ENCODE measurements at places on chromosomes 1 and 21.

DNA sequence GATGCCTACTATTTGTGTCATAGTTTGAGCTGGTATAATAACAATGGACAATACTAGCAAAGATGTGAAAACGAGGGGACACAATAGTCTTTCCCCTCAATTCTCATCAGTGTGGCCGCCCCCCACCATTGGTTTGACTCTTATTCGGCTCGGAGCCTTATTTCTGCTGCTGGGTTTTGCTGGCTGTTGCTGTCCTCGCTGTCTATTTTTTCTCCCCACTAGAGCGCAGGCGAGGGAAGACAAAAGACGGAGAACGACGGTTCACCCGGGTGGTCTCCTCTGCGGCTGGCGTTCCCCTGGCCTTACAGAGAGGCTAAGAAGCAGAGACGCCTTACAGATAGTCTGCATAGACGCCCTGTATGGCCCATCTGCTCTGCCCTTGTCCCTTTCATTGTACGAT lies 19.4 kb downstream of the CLIC6 start:
- DNase-seq: no peak

DNA sequence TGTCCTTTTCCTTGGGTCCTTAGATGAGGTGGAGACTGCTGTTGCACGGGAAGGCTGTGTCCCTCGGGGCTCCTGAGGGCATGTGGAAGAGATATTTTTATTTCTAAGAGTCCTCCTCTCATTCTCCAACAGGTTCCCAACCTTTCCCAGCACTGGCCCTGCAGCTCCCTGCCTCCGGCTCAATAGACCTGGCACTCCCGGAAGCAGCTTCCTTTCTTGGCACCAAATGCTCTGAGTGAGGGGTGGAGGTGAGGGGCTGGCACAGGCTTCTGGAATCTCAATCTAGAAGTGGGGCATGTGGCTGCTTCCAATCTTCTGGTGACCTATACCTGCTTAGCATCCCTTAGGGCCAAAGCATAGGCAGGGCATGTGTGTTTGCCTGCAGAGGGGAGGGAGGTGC lies 4.5 kb downstream of the ETV3L start:
- DNase-seq: no peak

- no peak for DNase-seq
Measured at GRCh38 chr1:40030528-40031135, 9.9 kb upstream of the CAP1 start.

DNA sequence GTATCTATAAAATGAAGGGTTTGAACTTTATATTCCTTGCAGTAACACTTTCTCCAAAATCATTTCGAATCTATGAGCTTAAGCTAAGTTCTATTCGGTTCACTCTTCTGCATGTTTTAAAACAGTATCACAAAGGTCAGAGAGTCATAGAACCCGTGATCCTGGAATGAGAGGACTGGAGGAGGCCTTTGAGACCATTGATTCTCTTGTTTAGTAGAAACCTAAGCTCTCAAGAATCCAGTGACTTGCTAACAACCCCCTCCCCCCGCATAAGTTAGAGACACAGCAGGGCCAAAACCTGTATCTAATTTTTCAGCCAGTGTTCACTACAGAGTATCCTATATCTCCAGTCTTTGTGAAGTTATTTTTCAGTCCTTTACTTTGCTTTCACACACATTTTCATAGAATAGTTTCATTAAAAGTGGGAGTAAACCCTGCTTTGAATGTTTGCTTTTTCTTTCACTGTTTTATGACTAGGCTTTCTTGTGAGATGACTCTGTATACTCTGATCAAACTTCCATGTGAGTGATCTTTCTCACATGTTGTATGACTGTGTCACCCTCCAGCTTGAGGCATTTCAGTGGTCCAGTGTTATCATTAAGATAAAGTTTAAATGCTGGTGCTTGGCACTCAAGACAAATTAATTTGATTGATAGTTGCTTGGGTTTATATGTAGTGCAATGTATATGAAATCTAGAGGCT lies 275.4 kb upstream of the SGIP1 start:
- DNase-seq: no peak

GRCh38 chr1:94803517-94804441 lies 16.4 kb upstream of the SLC44A3 start:
- DNase-seq: no peak

- DNase-seq: no peak
Measured at GRCh38 chr1:45522324-45523104, 830 bp upstream of the PRDX1 start.

GRCh38 chr1:18820791-18821641 lies 38.4 kb downstream of the TAS1R2 start:
- DNase-seq: peak; percentile 91

DNA sequence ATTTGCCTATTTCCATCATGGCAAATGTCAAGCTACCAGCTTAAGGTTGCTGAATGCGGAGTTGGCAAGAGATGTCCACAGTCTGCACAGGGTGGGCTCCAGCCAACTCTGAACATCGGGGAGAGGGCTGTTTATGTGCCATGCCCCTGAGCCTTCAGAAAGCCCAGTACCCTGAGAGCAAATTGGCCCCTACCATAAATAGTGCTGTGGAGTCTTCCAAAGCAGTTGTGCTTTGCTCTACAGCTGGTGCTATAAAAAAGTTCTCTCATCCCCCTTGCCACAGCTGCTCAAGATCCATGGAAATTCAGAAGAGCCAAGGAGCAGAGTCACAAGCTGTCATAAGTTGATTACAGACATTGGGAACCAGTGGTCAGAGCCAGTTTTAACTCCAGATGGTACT lies 85.6 kb upstream of the CLDN14 start:
- DNase-seq: no peak

DNA sequence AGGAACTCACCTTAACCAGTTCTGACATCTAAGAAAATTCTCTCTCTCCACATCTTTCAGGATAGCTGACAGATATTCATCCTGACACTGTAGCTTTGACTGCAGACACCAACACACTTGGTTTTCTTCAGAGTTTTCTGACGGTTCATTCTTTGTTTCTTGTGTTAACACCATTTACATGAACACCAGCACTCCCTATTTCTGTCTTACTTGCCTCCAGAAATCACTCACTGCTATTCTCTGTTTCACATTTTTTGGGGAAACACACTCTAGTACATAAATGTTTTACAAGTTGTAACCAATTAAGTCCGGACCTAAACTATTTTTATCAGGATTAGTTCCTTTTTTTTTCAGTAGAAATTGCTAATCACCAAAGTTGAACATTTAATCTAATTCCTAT lies 15.4 kb downstream of the FLVCR1 start:
- DNase-seq: no peak

DNA sequence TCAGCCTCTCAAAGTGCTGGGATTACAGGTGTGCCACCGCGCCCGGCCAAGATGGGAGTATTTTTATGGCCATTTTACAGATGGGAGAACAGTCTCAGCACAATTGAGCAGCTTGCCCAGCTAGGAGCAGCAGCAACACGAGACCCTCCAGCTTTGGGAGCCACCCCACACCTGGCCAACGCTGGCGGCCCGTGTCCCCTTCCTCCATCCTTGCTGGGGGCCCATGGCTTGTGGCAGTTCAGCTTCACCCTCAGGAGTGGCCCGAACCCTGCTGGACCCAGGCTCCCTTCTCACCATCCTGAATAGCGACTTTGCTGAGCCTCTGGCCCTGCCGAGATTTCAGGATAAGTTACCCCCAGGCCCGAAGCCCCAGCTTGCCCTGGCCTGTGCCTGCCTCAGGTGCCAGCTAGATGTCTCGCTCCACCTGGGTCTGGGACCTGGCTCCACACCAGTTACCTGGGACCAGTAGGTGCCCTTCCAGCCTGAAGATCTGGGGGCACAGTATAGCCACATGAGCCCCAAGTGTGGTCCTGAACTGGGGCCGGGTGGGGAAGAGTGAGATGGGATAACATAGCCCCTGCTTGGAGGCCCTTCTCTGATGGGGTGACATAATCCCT lies 19.2 kb downstream of the SLC66A1 start:
- DNase-seq: no peak

DNA sequence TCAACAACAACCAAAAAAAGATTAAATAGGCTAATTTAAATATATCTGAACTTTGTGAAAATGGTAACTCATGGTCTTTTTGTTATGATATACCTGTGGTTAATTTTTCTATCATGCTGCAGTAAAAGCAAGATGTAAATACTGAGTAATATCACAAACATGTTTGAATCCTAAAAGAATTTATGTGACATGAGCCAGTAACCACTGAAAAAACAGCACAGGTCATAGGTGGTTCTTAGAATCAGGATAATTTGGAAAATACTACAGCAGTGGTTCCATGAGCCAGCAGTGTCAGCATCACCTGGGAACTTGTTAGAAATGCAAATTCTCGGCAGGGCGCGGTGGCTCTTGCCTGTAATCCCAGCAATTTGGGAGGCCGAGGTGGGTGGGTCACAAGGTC lies 4.1 kb downstream of the ATP5IF1 start:
- DNase-seq: no peak

- no peak for DNase-seq
Measured at GRCh38 chr1:100862591-100862990, 32.1 kb downstream of the EXTL2 start.

GRCh38 chr1:25356848-25357247 lies 18.7 kb downstream of the TMEM50A start:
- no peak for DNase-seq

DNA sequence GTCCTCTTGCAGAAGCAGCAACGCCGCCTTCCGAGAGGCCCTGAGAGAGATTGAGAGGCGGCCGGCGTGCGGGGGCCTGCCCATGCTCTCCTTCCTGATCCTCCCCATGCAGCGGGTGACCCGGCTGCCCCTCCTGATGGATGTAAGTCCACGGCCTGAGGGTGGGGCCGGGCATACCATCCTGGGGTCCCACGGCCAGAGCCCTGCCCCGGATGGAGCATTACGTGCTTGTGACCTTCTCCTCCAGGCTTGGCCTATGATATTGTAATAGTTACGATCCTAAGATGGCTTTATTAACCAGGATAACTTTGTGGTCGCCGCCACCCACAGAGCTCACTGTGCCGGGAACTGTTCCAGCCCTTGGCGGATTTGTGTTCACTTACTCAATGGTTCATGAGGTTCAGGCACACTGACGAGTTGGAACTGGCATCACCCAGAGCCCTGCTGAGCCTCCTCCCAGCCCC lies 18.9 kb downstream of the ARHGEF16 start:
- no peak for DNase-seq

GRCh38 chr1:45804669-45804969 lies 1.2 kb downstream of the MAST2 start:
- DNase-seq: no peak

DNA sequence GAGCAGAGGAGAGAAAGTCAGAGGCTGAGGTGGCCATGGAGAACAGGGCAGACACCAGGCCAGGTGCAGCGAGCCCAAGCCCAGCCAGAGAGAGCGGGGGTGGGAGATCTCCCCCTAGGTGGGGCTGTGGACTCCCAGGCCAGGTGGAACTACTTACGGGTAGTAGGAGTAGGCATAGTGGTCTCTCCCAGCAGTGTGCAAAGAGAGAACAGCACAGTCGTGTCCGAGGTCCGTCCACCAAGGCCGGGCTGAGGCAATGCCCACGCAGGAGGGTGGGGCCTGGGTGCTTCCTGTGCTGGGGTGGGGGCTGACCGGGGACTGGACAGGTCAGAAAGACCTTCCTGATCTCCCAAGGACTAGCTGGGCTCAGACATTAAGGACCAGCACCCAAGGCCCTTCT lies 263.7 kb downstream of the PTPRU start:
- DNase-seq: no peak

- DNase-seq: no peak
Measured at GRCh38 chr1:203667616-203668015, 41.0 kb downstream of the ATP2B4 start.

- DNase-seq: no peak
Measured at GRCh38 chr1:2533365-2533764, 3.3 kb upstream of the HES5 start.

DNA sequence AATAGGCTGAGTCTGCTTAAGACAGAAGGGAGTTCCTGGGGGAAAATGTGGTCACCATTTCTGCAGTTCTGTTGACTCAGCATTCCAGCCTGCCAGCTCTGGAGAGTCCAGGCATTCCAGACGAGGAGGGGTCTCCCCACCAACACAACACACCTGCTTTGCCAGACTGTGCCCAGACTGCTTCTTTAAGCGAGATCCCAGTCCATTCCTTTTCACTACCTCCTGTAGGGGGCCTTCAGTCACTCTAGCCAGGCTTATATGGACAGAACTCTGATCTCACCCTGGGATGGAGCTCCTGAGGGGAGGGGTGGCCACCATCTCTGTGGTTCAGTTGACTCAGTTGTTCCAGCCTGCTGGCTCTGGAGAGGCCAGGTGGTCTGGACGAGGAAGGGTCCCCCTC lies 48.5 kb downstream of the UBE2U start:
- DNase-seq: no peak

GRCh38 chr21:46545363-46545762 lies 59.5 kb downstream of the S100B start:
- no peak for DNase-seq

DNA sequence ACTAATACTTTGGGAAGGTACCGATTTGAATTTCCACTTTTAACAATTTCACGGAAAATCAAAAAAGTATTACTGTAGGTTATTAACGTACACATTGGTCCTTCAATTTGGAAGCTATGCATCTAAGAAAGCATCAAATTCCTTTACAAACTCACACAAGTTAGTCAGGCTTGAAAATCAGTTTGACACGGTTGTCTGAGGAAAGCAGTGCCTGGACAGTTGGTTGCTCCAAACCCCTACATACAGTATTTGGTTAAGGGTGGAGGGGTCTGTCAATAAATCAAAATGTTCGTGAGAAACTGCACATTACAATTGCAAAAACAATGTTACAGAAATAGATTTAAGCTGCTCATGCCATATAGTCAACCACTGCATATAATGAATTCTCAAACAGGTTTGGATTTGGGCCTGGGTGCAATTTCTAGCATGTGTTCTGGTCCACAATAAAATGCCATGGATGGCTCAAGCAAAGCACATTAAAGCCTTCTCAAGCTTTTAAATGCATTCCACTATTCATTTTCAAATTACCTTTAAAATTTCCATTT lies 19.9 kb upstream of the RBM34 start:
- DNase-seq: no peak

- no peak for DNase-seq
Measured at GRCh38 chr1:38053416-38054091, 7.0 kb upstream of the POU3F1 start.

- DNase-seq: no peak
Measured at GRCh38 chr1:223731133-223731770, 18.9 kb downstream of the CAPN2 start.

GRCh38 chr1:245673881-245674414 lies 519.2 kb downstream of the KIF26B start:
- no peak for DNase-seq

- no peak for DNase-seq
Measured at GRCh38 chr1:115465802-115466363, 127.8 kb upstream of the NGF start.

- DNase-seq: no peak
Measured at GRCh38 chr21:19461481-19462205, 1058.1 kb upstream of the TMPRSS15 start.

GRCh38 chr21:41156142-41156541 lies 11.8 kb upstream of the BACE2 start:
- no peak for DNase-seq

GRCh38 chr1:217528271-217528670 lies 102.6 kb downstream of the GPATCH2 start:
- DNase-seq: no peak

- DNase-seq: no peak
Measured at GRCh38 chr1:180178511-180179161, 24.0 kb downstream of the QSOX1 start.

Measured in lower leg skin (tissue), 4 donors.